ENCODE measurements at places on chromosomes 7 and 10.

DNA sequence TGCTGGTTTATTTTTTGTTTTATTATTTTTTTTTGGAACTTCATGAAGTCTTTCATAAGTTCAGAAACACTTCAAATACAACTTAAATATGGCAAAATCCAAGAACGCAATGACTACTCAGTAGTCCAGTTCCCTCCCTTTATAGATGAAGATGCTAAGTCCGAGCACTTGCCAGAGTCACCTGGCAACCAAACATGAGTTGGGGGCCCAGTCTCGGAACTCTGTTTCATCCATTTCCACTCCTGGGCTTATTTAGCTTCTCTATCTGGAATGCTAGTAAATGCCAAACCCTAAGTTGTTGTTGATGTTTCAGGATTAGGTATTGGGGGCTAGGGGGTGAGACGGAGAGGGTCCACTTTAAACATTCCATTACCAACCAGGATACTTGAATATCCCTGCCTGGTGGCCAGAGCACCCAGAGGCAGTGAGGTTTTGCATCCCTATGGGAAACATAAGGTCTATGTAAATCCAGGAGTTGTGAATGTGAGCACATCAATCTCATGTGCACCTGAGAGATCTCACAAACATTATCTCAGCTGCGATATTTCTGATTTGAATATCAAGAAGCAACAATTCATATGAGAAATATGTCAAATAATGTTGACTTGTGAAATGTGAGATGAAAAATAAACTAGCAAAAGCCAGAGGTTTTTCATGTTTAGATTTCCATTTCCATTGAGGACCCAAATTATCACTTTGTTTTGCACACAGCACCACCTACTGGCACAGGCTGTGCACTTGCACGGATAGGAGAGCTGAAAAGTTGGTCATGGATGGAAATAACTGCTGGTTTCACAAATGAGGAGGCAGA lies 129.3 kb downstream of the PKD1L1 start:
- peak; percentile 70 for DNase-seq

- DNase-seq: no peak
Observed at GRCh38 chr7:47488969-47489342, 93.0 kb downstream of the TNS3 start.

- DNase-seq: no peak
Observed at GRCh38 chr10:17756557-17757217, 4.7 kb downstream of the TMEM236 start.

DNA sequence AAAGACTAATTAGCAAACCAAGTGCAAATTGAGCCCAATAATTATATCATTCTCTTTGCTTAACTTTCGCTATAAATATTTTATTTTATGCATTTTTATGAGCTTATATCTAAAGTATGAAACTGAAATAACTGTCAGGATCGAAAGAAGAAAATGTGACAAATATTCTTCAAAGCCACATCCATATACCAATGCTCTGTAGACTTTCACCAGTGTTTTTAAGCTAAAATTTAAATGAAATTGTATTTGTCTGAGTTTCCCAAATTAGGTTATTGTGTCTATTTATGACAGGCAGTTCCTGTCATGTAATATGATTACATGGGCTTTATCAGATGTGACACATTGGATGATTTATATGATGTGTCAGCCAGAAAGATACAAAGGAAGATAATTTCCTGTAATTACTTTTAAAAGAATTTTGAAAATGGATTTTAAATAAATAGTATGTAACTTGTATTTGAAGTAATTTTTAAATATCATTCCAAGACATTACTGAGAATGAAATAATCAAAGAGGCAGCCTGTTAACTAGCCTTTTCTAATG lies 317.9 kb upstream of the KLF6 start:
- DNase-seq: no peak

DNA sequence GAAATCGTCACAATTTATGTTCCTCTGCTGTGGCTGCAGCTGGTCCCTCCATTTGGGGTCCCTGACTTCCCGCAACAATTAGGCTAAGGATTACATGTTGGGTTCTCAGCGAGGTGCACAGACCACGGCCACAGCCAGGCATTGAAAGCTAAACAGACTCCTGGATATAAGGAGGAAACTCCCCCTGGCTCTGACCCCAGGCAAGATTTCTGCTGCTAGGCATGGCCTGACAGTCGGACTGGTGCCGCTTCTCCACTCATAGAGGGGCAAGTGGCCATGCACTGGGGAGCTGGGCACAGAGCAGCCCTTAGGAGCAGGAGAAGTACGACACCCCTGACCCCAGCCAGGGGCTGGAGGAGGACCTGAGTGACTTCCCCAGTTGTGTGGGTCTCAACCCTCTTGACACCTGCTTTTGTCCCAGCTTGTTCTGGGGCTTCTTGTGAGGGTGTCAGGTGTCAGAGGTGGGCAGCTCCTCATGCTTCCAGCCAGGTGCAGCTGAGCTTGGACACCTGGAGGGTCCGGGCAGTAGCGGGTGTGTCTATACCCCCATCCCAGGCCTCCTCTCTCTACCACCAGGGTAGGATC lies 38.3 kb downstream of the TSPAN15 start:
- no peak for DNase-seq

- DNase-seq: no peak
Observed at GRCh38 chr10:34656661-34657060, 158.4 kb downstream of the PARD3 start.

DNA sequence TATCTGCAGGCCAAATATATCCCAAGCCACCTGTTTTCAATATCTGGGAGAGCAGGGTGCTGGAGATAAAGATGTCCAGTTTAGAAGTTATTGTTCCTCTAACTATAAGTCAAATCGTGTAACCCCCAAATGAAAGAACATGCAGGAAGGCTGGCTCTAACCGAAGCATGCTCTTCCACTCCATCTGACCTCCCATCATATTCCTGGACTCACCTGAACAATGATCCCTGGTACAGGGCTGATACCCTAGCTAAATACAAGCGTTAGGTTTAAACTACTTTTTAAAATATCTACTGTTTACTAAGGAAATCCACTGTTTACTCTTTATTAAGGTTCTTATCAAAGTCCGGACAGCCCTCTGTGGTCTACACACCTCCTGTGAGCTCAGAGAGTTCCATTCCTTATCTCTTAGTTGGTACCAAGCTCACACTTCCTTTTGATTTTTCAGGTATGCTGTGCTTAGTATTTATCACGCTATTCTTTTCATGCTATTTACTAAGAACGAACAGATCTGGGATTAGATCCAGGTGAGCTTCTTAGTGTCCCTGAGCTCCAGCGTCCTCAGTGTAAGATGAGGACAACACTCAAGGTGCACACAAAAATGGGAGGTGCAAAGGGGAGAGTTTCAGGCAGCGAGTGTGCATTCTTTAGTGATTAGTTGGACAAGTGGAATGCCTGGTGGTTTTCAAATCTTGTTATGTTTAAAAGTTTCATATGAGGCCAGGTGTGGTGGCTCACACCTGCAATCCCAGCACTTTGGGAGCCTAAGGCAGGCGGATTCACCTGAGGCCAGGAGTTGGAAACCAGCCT lies 23.6 kb upstream of the COBL start:
- no peak for DNase-seq

GRCh38 chr7:108535744-108536143 lies 9.8 kb upstream of the PNPLA8 start:
- no peak for DNase-seq

- DNase-seq: no peak
Observed at GRCh38 chr10:71606257-71607081, 113.1 kb downstream of the C10orf105 start.

GRCh38 chr7:223861-224260 lies 31.5 kb downstream of the FAM20C start:
- no peak for DNase-seq

DNA sequence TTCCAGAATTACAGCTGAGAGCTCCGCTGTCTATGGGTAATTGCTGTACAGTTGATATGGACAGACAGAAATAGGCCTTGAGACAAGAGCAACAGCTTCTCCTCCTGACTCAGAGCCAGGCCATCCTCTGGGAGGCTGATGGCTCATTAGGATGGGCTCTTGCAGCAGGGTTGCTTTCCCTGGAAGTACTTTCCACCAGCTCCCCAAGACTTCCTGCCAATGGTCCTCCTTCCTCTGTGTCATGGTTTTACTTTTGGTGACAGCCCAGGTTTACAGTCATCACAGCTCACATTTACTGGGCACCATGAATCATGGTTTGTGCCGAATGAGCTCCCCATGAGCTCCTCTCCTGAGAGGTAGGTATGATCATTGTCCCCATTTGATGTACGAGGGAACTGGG lies 131.8 kb downstream of the HECW1 start:
- no peak for DNase-seq

GRCh38 chr7:21408481-21408820 lies 19.4 kb upstream of the SP4 start:
- no peak for DNase-seq

GRCh38 chr7:11605749-11606148 lies 226.2 kb downstream of the THSD7A start:
- DNase-seq: no peak

DNA sequence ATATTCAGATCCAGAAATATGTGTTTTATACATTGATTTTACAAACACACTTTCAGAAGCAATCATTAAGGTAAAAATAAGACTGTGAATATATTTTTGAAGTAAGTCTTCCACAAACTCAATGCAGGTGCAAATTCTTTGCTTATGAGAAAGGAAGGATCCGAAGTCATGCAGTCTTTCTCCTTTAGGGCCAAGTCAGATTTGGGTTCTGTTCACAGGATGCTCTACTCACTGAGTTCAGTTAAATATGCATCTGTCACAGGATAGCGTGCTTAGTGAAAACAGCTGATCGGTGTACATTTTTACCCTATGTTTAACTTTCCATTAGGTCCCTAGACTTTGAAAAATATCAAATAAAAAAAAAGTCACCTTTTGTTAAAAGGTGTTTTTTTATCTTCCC lies 608.5 kb downstream of the PHTF2 start:
- DNase-seq: no peak

GRCh38 chr7:86748843-86749719 lies 105.4 kb downstream of the GRM3 start:
- DNase-seq: no peak
